ENCODE measurements at places on chromosomes 3 and 15.

- DNase-seq: no peak
These were observed 74.8 kb downstream of the RPL39L start for GRCh38 chr3:187064210-187065115.

DNA sequence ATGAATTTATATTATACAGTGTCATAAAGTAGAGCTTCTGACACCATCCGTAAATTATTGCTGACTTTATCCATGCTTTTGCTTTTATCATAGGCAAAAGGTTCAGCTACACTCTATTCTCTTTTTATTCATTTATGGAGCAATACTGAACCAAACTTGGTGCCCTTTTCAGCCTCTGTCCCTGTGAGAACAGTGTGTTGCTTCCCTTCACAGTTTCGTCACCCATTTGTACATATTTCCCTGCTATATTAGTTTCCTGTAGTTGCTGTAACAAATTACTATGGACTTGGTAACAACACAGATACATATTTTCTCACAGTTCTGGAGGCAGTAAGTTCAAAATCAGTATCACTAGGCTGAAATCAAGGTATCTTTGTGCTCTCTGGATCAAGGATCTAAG lies 2.8 kb upstream of the RPL24 start:
- DNase-seq: no peak

DNA sequence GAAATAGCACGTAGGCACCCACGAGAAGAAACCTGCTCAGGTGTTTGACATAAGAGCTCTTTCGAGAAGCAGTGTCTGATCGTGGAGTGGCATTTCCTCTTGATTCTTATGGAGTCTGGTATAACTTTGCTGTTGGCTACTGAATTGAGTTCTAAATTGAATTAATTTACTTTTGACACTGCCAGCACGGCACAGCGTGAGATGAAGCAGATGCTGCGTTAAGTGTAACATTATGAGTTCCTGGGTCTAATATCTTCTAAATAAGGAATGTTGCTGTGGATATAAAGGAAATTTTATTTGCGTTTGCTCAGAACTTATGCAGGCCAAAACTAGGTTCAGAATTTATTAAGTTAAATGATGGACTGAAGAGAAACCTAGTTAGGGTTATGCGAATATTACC lies 919.9 kb downstream of the TUSC7 start:
- no peak for DNase-seq

- DNase-seq: no peak
These were observed 14.2 kb downstream of the POC1A start for GRCh38 chr3:52140000-52140399.

- DNase-seq: no peak
These were observed 74.7 kb upstream of the C3orf80 start for GRCh38 chr3:160150525-160150924.

DNA sequence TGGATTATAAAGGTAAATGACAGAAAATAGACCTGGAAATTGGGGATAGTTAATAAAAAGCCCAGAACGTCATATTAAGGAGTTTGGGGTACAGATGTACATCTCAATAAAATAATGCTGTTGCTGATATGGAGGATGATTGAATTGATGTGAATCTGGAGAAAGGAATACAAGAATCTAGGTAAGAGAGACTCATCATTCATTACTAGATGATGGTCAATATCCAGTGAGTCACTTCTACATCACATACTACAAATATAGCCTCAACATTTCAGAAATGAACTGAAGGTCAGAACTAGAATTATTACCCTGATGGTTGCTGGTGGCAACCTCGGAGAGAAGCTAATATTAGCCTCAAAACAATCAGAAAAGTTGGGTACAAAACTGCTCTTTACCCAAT lies 37.6 kb upstream of the P3H2 start:
- no peak for DNase-seq

DNA sequence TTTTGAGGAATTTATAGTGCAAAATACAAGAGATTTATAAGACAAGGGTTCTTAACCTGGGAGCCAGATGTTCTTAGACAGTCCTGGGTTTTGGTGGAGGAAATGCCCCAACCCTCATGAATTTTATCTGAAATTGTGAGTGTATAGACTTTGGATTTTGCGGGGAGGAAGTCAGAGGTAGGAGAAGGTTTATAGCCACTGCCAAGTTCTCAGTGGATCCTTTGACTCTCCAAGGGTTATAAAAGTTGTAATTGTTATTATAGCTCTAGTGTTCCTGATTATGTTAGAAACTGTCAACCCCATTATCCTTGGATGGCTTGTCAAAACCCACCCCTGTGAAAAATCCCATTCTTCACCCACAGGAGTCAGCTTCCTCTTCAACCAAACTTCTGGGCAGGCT lies 183.6 kb downstream of the LRTM1 start:
- no peak for DNase-seq

- DNase-seq: no peak
These were observed 42.8 kb upstream of the IQSEC1 start for GRCh38 chr3:13115991-13116390.

GRCh38 chr3:70120357-70120966 lies 120.9 kb downstream of the SAMMSON start:
- peak; percentile 65 for DNase-seq

DNA sequence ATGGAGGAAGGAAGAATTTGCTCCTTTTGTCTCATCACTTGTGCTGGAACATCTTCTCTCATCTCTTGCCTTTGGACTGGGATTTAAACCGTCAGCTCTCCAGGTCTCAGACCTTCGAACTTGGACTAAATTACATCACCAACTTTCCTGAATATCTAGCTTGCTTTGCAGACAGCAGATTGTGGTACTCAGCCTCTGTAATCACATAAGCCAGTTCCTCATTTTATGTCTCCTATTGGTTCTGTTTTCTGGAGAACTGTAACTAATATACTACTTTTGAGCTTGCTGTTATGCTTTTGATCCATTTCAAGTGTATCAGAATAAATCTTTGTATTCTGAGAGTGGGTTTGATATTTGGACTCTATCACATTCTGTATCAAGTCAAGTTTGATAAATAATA lies 164.3 kb upstream of the VEPH1 start:
- DNase-seq: no peak

- no peak for DNase-seq
These were observed 43.0 kb downstream of the CTXND1 start for GRCh38 chr15:80208758-80209734.

GRCh38 chr3:124986192-124987143 lies 51.9 kb upstream of the MUC13 start:
- no peak for DNase-seq

- no peak for DNase-seq
These were observed 47.2 kb upstream of the IREB2 start for GRCh38 chr15:78390826-78391225.

GRCh38 chr3:45642731-45643152 lies 46.5 kb upstream of the SACM1L start:
- no peak for DNase-seq

- DNase-seq: no peak
These were observed 8.5 kb upstream of the PHLDB2 start for GRCh38 chr3:111850537-111850936.

DNA sequence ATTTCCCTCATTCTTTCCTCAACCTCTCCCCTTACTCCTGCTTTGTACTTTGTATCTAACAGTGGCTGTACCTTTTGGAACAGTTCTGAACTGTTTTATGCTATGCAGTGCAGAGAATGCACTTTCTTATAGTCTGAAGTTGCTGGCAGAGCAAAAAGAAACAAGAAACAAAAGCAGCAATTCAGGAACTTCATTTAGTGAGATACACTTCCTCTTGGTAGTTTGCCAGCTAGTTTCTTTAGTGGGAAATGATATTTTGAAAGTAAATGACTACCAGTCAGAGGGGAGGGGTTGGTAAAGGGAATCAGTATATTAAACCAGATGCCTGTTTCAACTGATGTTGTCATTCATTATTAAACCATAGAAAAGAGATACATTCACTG lies 55.0 kb upstream of the CHD2 start:
- no peak for DNase-seq

DNA sequence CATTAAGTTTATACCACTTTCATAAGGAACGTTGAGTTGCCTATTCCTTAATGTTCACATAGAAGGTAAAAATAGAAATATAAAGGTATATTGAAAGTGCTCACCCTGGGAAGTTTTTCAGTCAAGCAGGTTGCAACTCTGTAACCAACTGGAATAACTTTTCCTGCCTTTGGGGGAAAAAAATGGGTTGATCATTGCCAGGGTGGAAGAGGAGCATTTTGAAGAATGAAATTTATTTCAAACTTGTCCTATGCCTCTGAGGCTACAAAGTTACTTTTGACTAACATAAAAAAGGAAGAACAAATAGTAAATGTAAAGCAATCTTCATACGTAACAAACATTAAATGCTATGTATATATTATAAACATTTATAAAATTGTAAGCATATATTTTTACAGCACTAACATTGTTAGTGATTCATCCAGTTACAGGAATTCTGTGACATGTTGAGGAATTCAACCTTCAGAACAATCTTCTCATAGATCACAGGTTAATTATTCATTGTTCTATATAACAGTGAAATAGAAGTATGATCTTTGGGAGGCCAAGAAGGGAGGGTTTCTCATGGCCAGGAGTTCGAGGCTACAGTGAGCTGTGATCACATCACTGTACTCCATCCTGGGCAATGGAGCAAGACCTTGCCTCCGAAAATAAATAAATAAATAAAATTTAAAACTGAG lies 13.5 kb downstream of the EFHB start:
- no peak for DNase-seq

DNA sequence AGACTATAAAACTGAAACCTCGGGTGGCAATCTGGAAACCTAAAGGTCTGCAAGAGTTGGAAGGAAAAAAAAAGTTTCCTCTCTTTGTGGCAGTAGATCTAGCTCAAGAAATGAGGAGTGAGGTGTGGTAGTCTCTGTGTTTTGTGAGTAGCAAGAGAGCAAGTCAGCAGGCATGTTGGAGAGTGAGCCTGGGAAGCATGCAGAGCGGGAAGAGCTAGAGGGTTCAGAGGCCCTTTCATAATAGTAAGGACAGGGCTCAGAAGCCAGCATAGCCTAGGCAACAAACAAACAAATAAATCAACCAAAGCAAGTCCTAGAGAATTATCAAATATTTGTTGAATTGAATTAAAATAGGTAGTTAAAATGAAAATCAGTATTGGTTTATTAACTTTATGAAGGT lies 189.7 kb upstream of the CBLB start:
- DNase-seq: no peak

GRCh38 chr15:80309769-80310384 lies 57.9 kb upstream of the CTXND1 start:
- no peak for DNase-seq

DNA sequence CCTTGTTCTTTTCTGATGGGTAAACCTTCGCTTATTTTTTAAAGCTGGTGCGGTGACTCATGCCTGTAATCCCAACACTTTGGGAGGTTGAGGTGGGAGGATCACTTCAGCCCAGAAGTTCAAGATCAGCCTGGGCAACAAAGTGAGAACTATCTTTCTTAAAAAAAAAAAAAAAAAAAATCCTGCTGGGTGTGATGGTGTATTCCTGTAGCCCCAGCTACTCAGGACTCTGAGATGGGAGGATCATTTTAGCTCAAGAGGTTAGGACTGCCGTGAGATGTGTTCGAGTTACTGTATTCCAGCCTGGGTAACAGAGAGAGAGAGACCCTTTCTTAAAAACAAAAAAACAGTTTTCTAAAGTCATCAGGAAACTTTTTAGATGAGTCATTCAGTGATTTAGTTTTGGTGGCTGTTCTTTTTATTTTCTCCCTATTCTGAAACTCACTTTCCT lies 37.7 kb downstream of the SLMAP start:
- DNase-seq: no peak

DNA sequence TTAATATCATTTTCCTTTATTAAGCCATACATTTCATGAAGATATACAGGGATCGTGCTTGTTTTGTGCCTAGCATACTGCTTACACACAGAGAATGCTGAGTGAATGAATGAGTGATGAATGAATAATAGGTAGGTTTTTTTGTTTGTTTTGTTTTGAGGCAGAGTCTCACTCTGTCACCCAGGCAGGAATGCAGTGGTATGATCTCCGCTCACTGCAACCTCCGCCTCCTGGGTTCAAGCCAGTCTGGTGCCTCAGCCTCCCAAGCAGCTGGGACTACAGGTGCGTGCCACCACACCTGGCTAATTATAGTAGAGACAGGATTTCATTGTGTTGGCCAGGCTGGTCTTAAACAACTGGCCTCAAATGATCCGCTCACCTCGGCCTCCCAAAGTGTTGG lies 400.0 kb downstream of the ROBO1 start:
- DNase-seq: no peak

DNA sequence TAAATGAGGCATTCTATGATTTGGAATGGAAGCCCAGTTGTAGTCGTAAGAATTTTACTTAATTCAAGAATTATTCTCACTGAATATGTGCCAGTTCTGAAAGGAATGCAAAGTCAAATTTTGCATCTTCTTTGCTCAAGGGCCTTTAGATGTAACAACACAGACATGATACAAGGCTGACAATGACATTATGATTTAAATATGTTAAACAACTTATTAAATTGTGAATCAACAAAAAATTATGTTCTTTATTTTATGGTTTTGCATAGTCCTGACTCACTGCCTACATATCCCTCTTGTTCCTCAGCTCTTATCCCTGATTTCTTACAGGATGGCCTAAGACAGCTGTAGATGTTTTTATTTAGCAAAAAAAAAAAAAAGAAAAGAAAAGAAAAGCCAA lies 170.9 kb upstream of the NR2E3 start:
- DNase-seq: no peak

DNA sequence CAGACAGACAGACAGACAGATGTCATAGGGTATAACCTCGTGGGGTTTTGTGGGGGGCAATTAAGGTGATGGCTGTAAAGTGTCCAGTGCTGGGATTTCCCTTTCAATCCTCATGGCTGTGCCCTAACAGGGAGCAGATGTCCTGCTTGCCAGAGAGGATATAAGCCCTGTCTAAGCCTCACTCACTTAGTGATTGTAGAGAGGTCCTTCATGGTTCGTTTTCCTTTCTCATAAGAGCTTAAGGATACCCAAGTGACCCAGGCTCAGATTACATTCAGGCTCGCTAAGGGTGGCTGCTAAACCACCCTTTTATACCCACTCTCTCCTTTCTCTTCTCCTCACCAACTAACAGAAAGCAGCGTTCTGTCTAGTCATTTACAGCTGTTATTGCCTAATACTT lies 19.2 kb downstream of the LYSMD2 start:
- DNase-seq: no peak

GRCh38 chr3:113552851-113553250 lies 20.5 kb downstream of the SIDT1 start:
- no peak for DNase-seq

GRCh38 chr3:177244606-177245005 lies 47.3 kb upstream of the TBL1XR1 start:
- no peak for DNase-seq

- DNase-seq: no peak
These were observed 141.7 kb upstream of the GPR149 start for GRCh38 chr3:154571553-154572226.

- DNase-seq: no peak
These were observed 14.1 kb upstream of the CTXND1 start for GRCh38 chr15:80266113-80266512.

- no peak for DNase-seq
These were observed 1096.3 kb upstream of the CFAP20DC start for GRCh38 chr3:60146121-60146520.

Data from stimulated activated CD4-positive, alpha-beta T cell treated with anti-CD3 and anti-CD28 coated beads, Interleukin-4, amount 100 ng/mL, for 48 hours (primary cell).